ENCODE measurements at places on chromosomes 11 and 22.

DNA sequence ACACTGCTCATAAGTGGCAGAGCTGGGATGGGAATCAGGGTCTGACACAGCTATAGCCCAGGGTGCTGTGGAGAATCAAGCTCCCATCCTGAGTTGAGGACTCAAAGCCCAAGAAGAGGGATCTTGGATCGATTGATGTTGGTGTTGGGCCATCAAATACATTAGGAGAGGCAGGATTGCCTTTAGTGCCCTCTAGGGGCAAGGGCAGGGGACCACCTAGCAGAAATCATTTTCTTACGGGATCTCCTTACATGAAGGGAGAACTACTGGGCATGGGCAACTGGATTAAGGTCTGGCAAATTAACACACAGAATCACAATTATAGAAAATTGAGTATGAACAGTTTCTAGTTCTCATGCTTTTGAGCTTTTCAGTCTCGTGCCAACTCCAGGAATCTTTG lies 24.9 kb upstream of the EMSY start:
- no peak overlapping the region for H3K4me3 ChIP-seq
- no peak for DNase-seq
- H3K36me3 ChIP-seq: peaks cover 19% of the 10 kb centered on the region
- peaks cover 43% of the 10 kb centered on the region for H3K4me1 ChIP-seq
- peaks cover 4% of the 10 kb centered on the region for H3K27me3 ChIP-seq
- no peak overlapping the region for H3K27ac ChIP-seq

- no peaks in the 10 kb centered on the region for H3K4me1 ChIP-seq
- H3K27me3 ChIP-seq: no peaks in the 10 kb centered on the region
- no peak overlapping the region for H3K27ac ChIP-seq
- H3K36me3 ChIP-seq: no peaks in the 10 kb centered on the region
Observed at GRCh38 chr11:83543706-83544439, 257.7 kb upstream of the CCDC90B start.

DNA sequence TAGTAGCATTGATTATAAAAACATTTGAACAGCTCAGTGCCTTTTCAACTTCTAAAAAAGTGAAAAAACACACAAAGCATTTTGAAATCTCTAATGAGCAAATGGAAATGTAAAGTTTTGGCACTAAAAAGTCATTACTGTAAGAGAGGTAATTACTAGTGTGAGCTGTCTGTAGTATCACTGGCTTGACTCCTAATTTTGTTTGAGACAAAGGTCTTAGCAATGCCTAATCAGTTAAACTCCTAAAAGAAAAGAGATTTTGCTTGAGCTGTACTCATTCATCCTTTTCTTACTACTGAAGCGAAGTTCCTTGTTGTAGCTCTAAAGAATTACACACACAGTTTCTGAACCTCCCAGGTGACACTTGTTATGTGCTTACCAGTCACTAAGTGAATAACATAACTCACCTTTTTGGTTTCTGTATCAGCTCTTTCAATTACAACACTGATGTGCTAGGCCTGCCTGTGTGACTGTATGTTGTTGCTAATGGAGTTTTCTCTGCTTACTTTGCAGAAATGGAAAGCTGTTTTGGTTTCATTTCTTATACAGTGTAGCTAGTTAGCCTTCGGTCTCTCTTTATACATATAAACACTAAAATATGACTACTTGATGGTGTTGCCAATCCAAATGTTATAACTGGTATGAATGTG lies 924.4 kb upstream of the TENM4 start:
- H3K4me3 ChIP-seq: no peak overlapping the region
- no peak for DNase-seq
- peaks cover 2% of the 10 kb centered on the region for H3K27me3 ChIP-seq
- H3K4me1 ChIP-seq: no peaks in the 10 kb centered on the region

DNA sequence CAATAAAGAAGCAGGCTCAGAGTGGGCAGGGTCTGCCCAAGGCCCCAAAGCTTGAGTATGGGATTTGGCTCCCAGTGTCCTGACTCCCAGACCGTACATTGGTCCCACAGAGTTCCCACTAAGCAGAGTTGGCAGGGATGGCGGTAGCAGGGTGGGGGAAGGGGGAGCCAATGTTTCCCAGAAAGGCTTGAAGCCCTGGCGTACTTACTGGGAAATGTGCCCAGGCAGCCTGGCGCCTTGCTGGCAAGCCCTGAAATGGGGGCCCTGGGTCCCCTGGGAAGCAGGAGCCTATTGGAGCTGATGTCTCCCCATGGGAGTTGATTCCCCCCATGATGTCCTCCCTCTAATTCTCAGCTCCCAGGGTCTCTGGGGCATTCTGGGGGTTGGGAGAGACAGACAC lies 9.3 kb downstream of the ARHGEF17 start:
- peaks cover 90% of the 10 kb centered on the region for H3K4me1 ChIP-seq
- H3K27ac ChIP-seq: no peak overlapping the region
- no peak overlapping the region for H3K4me3 ChIP-seq
- H3K27me3 ChIP-seq: peaks cover 10% of the 10 kb centered on the region
- DNase-seq: no peak
- peaks cover 30% of the 10 kb centered on the region for H3K36me3 ChIP-seq

GRCh38 chr11:46498179-46498578 lies 95.6 kb downstream of the AMBRA1 start:
- peaks cover 14% of the 10 kb centered on the region for H3K36me3 ChIP-seq
- H3K27ac ChIP-seq: peak overlapping the region; percentile 60
- no peak for DNase-seq
- no peak overlapping the region for H3K4me3 ChIP-seq
- no peaks in the 10 kb centered on the region for H3K27me3 ChIP-seq

DNA sequence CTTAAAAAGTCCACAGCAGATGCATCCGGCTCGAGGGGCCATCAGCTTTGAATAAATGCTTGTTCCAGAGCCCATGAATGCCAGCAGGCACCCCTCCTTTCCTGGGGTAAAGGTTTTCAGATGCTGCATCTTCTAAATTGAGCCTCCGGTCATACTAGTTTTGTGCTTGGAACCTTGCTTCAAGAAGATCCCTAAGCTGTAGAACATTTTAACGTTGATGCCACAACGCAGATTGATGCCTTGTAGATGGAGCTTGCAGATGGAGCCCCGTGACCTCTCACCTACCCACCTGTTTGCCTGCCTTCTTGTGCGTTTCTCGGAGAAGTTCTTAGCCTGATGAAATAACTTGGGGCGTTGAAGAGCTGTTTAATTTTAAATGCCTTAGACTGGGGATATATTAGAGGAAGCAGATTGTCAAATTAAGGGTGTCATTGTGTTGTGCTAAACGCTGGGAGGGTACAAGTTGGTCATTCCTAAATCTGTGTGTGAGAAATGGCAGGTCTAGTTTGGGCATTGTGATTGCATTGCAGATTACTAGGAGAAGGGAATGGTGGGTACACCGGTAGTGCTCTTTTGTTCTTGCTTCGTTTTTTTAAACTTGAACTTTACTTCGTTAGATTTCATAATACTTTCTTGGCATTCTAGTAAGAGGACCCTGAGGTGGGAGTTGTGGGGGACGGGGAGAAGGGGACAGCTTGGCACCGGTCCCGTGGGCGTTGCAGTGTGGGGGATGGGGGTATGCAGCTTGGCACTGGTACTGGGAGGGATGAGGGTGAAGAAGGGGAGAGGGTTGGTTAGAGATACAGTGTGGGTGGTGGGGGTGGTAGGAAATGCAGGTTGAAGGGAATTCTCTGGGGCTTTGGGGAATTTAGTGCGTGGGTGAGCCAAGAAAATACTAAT lies 1.9 kb downstream of the NEAT1 start:
- peak overlapping the region; percentile 81 for H3K27ac ChIP-seq
- H3K4me1 ChIP-seq: peaks cover 94% of the 10 kb centered on the region
- DNase-seq: no peak
- H3K27me3 ChIP-seq: no peaks in the 10 kb centered on the region
- peak overlapping the region; percentile 95 for H3K4me3 ChIP-seq

- H3K27ac ChIP-seq: peak overlapping the region; percentile 99
- H3K4me1 ChIP-seq: peaks cover 89% of the 10 kb centered on the region
- H3K36me3 ChIP-seq: peaks cover 8% of the 10 kb centered on the region
- peaks cover 7% of the 10 kb centered on the region for H3K27me3 ChIP-seq
- peak; percentile 26 for DNase-seq
Observed at GRCh38 chr11:114209904-114210303, 86.3 kb upstream of the NNMT start.

GRCh38 chr11:64152841-64153691 lies 12.8 kb downstream of the MACROD1 start:
- H3K4me3 ChIP-seq: no peak overlapping the region
- H3K27me3 ChIP-seq: peaks cover 17% of the 10 kb centered on the region
- peak; percentile 82 for DNase-seq
- H3K4me1 ChIP-seq: peaks cover 27% of the 10 kb centered on the region

DNA sequence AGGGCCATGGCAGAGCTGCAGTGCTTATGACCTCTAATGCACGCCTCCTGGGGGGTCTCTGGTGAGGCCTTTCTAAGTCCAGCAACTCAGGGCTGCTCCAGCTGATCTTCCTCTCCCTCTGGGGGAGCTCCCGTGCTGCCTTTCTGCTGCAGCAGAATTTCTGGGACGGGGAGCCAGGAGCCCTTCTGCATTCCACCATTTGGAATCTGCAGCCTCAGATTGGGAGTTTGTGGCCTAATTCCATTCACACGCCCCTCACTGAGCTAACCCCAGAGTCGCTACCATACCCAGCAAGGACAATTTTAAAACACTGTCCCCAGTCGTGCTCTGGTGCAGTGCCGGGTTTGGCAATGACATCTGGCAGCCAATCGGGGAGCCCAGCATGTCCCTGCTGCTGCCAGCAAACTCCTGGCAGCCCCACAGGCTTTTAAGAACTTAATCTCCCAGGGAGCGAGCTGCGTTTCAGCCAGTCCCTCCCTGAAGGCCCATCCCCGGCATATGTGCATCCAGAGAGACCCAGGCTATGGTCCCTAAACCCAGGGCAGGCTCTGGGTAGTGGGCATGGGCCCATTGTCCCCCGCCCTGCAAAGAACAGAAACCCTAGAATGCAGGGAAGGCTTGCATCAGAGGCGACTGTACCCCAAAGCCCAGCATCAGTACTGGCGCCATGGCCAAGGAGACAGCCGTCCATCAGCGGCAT lies 4.7 kb downstream of the SHANK2 start:
- no peaks in the 10 kb centered on the region for H3K36me3 ChIP-seq
- H3K27ac ChIP-seq: no peak overlapping the region
- H3K27me3 ChIP-seq: peaks cover 62% of the 10 kb centered on the region
- DNase-seq: no peak
- H3K4me3 ChIP-seq: no peak overlapping the region

- H3K27ac ChIP-seq: no peak overlapping the region
- H3K36me3 ChIP-seq: peaks cover 5% of the 10 kb centered on the region
- H3K27me3 ChIP-seq: peaks cover 29% of the 10 kb centered on the region
- DNase-seq: no peak
- H3K4me1 ChIP-seq: peaks cover 24% of the 10 kb centered on the region
Observed at GRCh38 chr11:11668781-11669180, 47.0 kb upstream of the GALNT18 start.

- H3K4me1 ChIP-seq: peaks cover 6% of the 10 kb centered on the region
- H3K4me3 ChIP-seq: no peak overlapping the region
- DNase-seq: no peak
- peaks cover 4% of the 10 kb centered on the region for H3K27me3 ChIP-seq
- no peaks in the 10 kb centered on the region for H3K36me3 ChIP-seq
- peak overlapping the region; percentile 81 for H3K27ac ChIP-seq
Observed at GRCh38 chr22:23103199-23103954, 33.1 kb downstream of the GNAZ start.

GRCh38 chr11:66081505-66081904 lies 11.4 kb downstream of the PACS1 start:
- peak overlapping the region; percentile 14 for H3K4me3 ChIP-seq
- H3K27ac ChIP-seq: peak overlapping the region; percentile 69
- H3K36me3 ChIP-seq: peaks cover 22% of the 10 kb centered on the region
- DNase-seq: no peak
- H3K27me3 ChIP-seq: peaks cover 2% of the 10 kb centered on the region

DNA sequence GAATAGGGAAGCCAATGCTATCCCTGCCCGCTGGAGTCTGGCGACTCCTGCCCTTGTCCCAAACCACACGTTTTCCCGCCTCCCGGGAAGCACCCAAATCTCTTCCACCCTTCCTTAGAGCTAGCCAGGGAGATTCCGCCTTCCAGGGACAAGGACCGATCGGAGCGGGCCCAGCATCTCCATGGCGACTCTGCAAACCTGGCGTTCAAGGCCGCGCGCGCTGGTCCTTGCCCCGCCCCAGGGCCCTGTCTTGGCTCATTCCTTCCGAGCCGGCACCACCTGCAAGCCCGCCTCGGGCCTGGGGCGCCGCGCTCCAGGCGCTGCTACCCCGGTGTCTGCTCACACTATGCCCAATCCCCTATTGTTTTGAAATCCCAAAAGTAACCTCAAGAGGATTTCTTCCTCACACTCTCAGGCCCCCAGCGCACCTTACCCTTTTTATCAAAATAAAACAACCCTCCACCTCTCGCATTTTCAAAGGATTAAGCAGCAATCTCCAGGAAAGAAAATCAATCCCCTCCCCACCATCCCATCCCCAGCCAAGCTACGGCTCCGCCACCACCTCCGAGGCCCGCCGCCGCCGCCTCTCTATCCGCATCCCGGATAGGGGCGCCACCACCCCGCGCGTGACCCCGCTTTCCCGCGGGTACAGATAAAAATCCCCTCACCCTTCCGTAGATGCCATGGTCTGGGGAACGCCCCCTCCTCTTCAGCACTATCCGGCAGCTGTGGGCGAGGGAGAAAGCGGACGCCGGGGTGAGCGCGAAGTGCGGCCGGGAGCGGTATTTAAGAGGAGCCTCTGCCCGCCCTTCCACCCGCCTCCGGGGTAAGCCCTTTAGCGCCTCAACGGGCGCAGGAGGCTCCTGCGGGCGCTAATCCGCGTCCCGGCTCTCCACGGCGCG lies 825 bp downstream of the SLC1A2 start:
- peaks cover 97% of the 10 kb centered on the region for H3K27me3 ChIP-seq
- peak; percentile 63 for DNase-seq
- no peaks in the 10 kb centered on the region for H3K36me3 ChIP-seq
- peak overlapping the region; percentile 87 for H3K4me3 ChIP-seq

DNA sequence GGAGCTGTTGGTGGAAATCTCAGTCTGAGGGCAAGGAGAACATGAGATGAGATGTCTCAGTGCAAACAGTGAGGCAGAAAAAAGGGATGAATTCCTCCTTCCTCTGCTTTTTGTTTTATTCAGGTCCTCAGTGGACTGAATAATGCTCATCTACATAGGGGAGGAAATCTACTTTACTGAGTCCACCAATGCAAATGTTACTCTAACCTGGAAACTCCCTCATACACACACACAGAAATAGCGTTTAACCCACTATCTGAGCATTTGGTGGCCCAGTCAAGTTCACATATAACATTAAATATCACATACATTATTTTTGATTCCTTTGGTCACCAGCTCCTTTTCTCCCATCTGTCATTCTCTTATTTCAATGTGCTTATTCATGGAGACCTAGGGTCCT lies 418.8 kb downstream of the TMEM135 start:
- DNase-seq: no peak
- peaks cover 7% of the 10 kb centered on the region for H3K4me1 ChIP-seq
- no peak overlapping the region for H3K4me3 ChIP-seq
- no peaks in the 10 kb centered on the region for H3K36me3 ChIP-seq
- H3K27ac ChIP-seq: no peak overlapping the region

- H3K27ac ChIP-seq: no peak overlapping the region
- no peaks in the 10 kb centered on the region for H3K27me3 ChIP-seq
- H3K4me3 ChIP-seq: no peak overlapping the region
- no peaks in the 10 kb centered on the region for H3K36me3 ChIP-seq
Observed at GRCh38 chr11:13051257-13051656, 42.1 kb downstream of the RASSF10 start.

GRCh38 chr22:37182949-37183245 lies 5.2 kb downstream of the C1QTNF6 start:
- peaks cover 61% of the 10 kb centered on the region for H3K4me1 ChIP-seq
- no peak for DNase-seq

All from nephron progenitor cell (in vitro differentiated cells).